H1 (cell line): ENCODE measurements at places on chromosomes 1 and 21. TPM values are rescaled to one million over a fixed set of nuclear protein-coding genes. Genes with fewer than 3 reads are reported as not detected.

- no peak overlapping the region for H3K27ac ChIP-seq
- no peak overlapping the region for H3K4me3 ChIP-seq
- no peaks in the 10 kb centered on the region for H3K27me3 ChIP-seq
- no peaks in the 10 kb centered on the region for H3K36me3 ChIP-seq
- no peak for DNase-seq
Measured at GRCh38 chr1:162361349-162361748, 15.3 kb downstream of the SPATA46 start.

DNA sequence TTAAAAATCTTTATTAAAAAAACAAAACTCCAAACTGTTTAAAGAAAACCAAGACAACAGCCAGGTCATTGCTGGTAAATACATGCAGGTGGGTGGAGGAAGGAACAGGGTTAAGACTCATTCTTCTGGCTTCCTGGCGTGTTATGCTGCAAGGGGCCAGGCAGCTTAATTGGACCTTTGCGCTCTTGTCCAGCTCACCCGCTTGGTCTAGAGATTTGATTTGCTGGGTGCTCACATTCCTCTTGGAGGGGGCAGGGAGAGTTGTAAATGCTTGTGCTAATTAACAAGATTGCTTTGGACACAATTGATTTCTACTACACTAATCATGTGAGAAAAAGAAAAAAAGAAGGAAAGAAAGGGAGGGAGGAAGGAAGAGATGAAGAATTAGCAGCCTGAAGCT lies 10.5 kb downstream of the CEP104 start:
- no peak overlapping the region for H3K4me3 ChIP-seq
- H3K4me1 ChIP-seq, result no peaks in the 10 kb centered on the region
- no peak for DNase-seq
- no peaks in the 10 kb centered on the region for H3K27me3 ChIP-seq
- H3K36me3 ChIP-seq, result no peaks in the 10 kb centered on the region

Gene LRRC53
- total RNA-seq, result not detected in 2 replicates

Gene ARV1
- total RNA-seq, result 12.0 and 13.1 TPM in 2 replicates
